ENCODE measurements at places on chromosomes 7 and 10.

GRCh38 chr10:31557854-31558253 lies 238.8 kb downstream of the ZEB1 start:
- no peak for DNase-seq

- no peak for DNase-seq
These were observed 55.6 kb upstream of the BET1 start for GRCh38 chr7:94059746-94060145.

GRCh38 chr10:42975005-42975493 lies 101.8 kb upstream of the RET start:
- no peak for DNase-seq

DNA sequence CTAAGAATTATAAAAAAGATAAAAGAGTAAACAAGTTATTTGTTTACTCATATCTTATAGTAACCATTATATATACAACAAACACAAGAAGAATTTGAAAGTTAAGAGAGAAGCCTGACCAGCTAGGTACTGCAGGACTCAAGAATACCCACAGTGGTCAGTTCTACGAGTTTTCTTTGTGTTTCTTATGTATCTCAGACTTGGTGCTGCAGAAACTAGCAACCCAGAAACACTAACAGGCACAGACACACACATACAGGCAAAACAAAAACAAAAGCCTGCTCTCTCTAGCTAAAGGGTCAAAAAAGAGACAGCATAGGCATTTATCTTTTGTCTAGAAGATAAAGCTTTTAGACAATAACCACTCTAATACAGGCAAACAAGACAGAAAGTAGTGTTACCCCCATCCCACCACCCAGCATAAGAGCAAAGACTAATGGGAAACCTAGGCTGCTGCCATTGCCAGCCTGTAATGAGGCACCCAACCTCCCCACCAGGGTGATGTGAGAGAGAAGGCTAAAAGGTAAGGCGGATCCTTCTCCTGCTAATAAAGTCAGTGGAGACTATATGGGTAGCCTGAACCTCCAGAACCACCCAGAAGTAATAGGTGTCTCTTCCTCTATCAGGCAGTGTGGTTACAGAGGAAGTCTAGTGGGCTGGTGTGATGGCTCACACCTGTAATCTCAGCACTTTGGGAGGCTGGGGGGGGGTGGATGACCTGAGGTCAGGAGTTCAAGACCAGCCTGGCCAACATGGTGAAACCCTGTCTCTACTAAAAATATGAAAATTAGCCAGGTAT lies 113.9 kb downstream of the DNAJC1 start:
- no peak for DNase-seq

- DNase-seq: no peak
These were observed 65.9 kb downstream of the CLIP2 start for GRCh38 chr7:74355091-74355490.

- DNase-seq: no peak
These were observed 8.0 kb upstream of the FRA10AC1 start for GRCh38 chr10:93710333-93710909.

DNA sequence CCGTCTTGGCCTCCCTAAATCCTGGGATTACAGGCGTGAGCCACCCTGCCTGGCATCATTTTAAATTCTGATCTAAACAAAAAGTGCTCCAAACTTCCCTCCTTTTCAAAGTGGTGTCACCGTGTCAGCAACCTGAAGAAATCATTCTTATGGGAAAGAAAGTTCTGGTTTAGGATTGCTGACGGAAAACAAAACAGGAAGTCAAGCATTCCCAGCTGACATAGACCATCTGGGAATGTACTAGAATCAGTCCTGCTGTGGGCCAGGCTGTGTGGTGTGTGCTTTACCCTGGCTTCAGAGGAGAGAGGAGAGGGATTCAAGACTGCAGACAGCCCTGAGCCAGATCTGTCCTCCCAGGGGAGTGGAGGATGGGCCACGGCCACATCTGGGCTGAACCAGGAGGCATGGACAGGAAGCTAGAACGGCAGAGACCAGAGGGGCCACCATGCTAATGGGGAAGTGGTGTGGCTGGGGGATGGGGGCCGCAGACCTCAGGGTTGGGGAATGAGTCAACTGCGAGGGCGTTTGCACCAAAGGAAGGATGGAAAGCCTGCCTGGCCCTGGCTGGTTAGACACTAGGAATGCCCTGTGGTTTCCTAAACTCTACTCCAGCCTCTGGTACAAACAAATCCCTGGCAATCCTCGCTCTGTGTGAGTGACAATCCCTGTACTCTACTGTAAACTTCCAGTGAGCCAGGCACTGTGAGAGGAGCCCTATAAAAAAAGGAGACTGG lies 16.7 kb upstream of the CLIP2 start:
- no peak for DNase-seq

DNA sequence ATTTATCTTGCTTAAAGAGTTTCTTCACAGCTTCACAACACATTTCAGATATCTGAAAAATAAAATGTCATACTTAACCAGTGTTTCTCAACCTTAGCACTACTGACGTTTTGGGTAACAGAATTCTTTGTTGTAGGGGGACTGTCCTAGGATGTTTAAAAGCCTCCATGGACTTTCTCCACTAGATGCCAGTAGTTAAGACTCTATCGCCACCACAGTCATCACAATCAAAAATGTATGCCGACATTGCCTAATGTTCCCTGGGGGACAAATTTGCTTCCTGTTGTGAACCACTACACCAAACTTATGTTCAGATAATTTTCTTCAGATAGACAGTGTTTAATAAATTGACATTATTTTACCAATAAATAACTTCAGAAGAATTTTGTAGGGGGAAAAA lies 13.4 kb downstream of the NOC3L start:
- no peak for DNase-seq

DNA sequence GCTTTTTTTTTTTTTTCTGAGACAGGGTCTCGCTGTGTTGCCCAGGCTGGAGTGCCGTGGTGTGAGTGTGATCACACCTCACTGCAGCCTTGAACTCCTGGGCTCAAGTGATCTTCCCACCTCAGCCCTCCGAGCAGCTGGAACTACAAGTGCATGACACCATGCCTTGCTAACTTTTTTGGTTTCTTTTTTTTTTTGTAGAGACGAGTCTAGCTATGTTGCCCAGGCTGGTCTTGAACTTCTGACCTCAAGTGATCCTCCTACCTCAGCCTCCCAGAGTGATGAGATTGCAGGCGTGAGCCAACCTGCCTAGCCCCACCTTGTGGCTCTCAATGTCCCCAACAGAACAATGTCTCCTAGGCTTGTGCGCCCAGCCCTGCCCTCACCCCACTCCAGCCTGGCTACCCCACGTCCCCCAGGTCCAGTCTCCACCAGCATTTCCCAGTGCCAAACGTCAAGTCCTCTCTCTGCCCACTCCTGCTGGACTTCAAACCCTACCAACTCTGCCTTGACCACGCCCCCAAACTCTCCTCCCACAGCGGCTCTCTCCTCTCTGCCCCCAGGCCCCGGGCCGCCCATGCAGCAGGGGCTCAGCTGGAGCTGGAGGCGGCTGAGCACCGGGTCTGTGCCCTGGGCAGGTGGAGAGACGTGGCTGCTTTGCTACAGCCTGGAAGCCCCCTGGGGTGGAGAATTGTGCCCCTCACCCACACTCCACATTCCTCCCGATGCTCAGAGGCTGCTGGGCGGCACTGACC lies 18.9 kb downstream of the BHLHA15 start:
- no peak for DNase-seq

- no peak for DNase-seq
These were observed 5.8 kb downstream of the KNDC1 start for GRCh38 chr10:133165556-133166503.

GRCh38 chr10:86535132-86535882 lies 13.7 kb upstream of the WAPL start:
- peak; percentile 41 for DNase-seq

DNA sequence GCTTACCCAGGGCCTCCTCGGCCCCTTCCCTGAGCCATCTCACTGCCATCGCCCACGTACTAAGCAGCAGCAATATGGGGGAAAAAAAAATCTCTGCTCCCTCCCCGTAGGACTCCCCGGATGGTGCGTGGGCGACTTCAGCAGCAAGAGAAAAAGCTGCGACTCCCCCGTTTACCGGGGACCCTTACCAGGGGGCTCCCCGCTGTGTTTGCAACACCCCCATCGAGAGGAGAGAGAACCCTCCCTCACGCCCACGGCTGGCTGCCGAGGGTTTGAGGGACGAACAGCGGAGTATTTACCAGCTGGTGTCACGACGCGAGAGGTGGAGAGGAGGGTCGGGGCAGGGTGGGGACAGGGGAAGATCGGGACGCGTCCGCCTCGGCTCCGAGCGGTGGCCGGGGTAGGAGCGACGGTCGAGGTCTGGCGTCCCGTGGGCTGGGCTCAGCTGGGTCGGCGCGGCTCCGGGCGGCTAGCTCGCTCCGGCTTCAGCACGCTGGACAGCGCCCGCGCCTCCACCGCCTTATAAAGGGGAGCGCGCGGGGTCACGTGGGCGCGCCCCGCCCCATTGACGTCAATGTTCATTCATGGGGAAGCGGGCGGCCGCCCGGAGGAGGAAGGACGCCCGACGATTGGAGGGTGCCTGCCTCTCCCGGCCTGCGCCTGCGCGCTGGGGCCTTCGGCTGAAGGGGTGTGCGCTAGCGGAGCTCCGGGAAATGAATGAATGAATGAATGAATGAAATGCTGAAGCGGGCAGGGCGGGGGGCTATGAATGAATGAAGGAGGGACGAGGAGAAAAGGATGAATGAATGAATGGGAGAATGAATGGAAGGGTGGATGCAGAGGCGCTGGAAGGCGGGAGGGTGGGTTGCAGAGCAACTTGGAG lies at the start of gene VGF:
TSS of gene VGF (minus strand) at position 495 of the 883 bp plus-strand sequence. CDS start 726 bp downstream, outside the sequence.
- peak; percentile 94 for DNase-seq

DNA sequence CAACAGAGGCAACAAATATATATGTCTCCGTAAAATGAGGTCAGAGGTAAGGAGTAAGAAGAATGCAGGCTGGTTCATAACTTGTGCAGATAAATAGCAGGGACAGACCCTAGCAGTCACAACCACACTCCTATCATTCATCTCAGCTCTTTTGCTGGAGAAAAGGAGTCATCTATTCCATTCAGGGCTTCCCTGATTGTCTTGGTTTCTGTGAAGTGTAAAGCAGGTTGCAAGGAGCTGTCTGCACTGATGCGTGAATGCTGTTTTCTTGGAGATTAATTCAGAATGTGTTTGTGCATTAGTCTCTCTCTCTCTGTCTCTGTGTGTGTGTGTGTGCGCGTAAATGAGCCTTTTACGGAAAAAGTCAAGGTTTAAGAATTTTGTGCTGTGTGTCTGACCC lies 643.3 kb upstream of the SORCS1 start:
- no peak for DNase-seq

DNA sequence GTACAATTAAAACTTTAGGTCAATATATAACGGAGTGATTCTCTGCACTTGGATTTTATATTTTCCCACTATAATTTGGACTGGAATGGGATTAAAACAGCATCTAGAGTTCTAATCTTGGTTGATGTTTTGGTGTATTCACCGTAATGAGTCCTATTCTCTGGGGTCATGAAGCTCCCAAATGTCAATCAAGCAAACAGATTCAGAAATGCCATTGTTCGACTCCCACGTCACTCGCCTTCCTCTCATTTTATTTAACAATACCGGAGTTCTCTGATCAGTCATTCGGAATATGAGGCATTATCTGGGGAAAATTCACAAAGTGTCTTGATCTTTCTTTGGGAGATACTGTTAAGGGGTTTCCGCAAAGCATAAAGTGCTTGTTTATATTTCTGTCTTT lies 26.5 kb downstream of the SKIDA1 start:
- DNase-seq: no peak

DNA sequence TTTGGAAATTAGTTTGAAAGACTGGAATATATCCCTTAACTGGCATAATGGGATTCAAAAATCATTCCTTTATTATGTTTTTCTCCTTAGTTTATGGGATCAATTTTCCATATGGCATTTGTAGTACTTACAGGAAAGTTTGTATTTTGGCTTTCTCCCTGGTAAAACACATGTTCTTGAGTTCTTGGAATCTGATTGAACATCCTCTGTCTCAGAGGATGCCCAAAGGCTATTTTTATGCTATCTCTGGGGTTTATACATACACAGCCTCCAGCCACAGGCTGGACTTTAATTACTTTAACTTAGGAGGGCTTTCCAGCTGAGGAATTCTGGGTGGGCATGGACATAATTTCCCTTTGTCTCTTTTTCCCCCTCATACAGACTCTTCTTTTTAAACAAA lies 236.4 kb downstream of the HGF start:
- no peak for DNase-seq

GRCh38 chr10:11057994-11058393 lies 40.3 kb downstream of the CELF2 start:
- no peak for DNase-seq

All from CD4-positive, alpha-beta T cell treated with Interleukin-12 subunit alpha and Interleukin-12 subunit beta, for 1 hour (primary cell).